ENCODE measurements at places on chromosomes 6 and 20.

GRCh38 chr6:151699719-151700118 lies 107.8 kb upstream of the ESR1 start:
- DNase-seq = no peak

GRCh38 chr6:43386492-43386891 lies 17.0 kb upstream of the ZNF318 start:
- no peak for DNase-seq

DNA sequence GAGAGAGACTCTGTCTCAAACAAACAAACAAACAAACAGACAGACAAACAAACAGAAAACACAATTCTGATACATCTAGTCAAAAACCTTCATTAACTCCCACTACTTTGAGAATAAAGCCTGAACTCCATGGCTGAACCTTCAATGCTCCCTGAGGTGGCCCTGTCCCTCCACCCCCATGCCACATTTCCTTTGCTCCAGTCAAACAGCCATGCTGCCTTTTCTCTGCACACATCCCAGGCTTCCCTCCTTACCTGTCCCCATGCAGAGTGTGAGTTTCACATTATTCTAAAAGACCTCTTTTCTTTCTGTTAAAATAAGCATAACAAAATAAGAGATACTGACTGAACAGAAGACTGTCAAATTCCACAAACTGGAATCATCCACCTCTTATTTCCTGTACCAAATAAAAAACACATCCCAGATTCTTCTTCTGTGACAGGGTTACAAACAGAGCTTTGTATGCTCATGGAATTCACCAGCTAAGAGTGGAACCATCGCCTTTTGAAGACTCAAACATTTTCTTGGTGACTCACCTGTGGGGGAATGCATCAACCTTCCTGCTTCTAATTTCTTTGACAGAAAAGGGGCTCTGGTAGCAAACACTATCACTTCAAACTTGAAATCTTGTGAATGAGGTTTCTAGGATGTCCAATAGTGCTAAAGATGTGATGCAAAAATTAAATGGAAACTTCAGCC lies 71.0 kb upstream of the SLC22A16 start:
- no peak for DNase-seq

GRCh38 chr20:20733943-20734342 lies 21.5 kb upstream of the RALGAPA2 start:
- DNase-seq = no peak

- DNase-seq = no peak
Measured at GRCh38 chr20:5718896-5719595, 31.2 kb upstream of the SHLD1 start.

DNA sequence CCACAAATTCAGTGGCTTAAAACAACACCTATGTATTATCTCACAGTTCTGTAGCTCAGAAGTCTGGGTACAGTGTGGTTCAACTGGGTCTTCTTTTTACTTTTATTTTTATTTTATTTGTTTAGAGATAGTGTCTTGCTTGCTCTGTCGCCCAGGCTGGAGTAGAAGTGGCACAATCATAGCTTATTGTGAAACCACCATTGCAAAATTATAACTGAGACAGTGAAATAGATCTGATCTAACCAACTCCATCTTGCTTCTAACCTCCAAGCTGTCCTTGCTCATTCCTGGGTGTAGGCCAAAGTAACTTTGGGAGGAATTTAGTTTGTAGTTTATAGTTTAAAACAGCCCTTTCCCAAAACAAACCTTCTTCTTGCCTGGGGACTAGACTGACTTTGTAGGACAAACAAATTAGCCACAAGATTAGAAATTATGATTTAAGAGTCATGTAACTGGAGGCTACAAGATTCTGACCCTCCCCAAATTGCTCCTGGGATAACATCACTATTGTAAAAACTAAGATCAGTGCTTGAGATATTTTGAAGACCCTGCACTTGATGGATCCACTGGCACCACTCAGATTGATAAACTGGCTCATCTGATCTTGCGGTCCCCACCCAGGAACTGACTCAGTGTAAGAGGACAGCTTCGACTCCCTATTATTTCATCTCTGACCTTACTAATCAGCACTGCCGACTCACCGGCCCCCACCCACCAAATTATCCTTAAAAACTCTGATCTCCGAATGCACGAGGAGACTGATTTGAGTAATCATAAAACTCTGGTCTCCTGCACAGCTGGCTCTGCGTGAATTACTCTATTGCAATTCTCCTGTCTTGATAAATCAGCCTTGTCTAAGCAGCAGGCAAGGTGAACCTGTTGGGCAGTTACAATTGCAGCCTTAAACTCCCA lies 193.4 kb upstream of the CDYL start:
- DNase-seq = no peak

- no peak for DNase-seq
Measured at GRCh38 chr6:73712535-73713173, 16.7 kb downstream of the CD109 start.

GRCh38 chr6:79546186-79546585 lies 9.0 kb upstream of the LCA5 start:
- DNase-seq = no peak

DNA sequence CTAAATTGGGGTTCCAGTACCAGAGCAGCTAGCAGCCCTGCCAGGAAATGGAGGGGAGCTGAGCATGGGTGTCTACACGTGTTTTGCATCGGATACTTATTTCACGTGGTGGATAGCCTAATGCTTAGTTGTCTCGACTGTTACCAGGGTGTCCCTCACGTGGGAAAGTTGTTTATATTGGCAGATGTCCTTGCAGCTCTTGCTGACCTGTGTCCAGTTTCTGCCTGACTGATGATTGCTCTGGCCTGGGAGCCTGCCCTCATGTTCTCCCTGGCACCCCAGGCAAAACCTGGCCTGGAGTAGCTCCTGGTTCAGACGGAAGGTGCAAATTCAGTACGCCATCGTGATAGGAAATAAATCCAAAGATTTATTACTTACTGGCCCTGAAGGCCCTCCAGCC lies 11.8 kb upstream of the FERMT1 start:
- DNase-seq = no peak

DNA sequence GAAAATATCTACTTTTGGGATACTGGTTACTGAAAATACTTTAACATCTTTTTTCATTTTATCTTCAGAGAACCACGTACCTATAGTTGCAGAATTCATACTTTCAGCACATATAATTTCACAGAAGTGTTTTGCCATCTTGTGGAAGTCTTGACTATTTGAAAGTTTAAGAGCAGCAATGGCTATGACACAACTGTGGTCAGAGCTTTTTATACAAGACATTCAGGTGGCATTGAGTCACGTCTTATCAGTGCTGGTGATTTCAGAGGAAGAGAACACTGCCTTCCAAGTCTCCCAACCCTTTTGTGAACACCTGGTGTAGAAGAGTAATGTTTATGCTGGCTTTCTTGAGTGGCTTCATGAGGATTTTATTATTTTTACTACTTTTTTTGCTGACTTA lies 171.6 kb downstream of the ARID1B start:
- DNase-seq = no peak

DNA sequence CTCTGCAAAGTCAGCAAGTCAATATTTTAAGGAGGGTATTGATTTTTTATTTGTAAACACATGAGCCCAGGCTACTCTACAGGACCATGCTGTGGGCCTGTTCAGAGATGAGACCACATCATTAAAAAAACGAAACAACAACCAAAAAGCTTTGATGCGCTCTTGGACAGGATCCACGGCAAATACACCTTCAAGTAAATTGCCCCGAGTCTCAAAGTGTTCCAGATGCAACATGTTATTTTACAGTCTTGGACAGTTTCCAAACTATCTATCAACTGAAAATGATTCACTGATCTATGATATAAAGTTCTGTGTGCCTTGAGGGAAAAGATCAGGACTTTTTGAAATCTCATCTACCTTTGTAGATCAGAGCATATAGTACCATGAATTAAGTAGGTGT lies 25.8 kb upstream of the CARMIL1 start:
- no peak for DNase-seq

GRCh38 chr6:95601133-95601532 lies 23.8 kb downstream of the MANEA start:
- no peak for DNase-seq

DNA sequence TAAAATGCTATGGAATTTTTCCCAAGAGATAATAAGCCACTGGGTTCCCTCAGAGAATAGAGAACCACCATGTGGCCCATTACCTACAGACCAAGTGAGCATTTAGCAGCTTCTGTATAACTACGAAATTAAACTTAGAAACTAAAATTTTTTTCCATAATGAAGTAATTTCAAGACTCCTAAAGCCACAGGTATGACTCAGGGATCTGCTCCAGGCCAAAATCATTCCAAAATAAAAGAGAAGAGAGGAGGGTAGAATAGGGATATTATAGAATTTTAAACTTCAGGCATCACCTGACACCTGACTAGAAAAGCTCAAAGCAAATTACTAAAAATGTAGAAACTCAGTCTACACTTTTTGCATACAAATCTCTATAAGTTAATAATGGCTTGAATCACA lies 108.9 kb upstream of the DST start:
- no peak for DNase-seq

- DNase-seq = no peak
Measured at GRCh38 chr6:134314006-134314821, 3.7 kb downstream of the SGK1 start.

DNA sequence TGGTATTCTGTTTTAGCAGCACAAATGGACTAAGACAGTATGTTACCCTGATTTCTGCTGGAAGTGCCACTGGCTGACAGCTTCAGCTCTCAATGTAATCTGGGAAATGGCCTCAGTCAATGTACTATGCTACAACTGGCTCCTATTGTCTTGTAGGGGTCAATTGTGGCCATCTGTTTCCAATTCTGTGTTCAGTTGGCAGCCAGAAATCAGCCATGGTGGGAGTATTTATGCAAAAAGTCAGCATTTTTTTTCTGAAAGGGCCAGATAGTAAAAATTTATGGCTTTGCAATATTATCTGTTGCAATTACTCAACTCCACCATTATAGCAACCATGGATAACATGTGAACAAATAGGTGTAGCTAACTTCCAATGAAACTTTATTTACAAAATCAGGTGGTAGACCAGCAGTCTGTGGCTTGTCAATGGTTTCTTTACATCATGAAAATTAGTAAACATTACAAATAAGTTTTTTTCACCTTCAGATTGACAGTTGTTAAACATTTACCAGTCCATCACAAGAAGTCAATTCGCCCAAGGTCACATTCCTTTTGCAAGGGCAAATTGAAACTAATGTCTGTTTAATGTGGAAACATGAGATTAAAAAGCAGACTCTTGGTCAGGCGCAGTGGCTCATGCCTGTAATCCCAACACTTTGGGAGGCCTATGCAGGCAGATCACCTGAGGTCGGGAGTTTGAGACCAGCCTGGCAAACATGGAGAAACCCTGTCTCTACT lies 58.3 kb upstream of the TSHZ2 start:
- no peak for DNase-seq

GRCh38 chr6:130046671-130047070 lies 28.3 kb downstream of the L3MBTL3 start:
- no peak for DNase-seq

DNA sequence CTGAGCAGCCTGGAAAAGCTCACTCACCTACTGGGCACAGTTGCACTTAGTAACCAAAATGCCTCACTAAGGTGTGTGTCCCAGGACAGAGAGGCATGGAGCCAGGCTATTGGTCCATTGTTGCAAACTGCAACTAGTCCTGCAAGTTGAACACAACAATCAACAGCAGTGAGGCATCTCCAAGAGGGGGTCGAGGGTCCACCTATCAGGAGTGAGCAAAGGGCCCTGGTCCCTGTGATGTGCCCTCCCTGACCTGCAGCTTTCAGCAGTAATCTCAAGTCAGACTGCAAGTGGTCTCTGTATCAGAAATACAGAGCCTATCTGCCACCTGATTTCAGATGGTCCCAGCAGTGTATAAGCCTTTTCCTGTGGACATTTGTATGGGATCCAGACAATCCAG lies 50.2 kb upstream of the TGM3 start:
- no peak for DNase-seq

DNA sequence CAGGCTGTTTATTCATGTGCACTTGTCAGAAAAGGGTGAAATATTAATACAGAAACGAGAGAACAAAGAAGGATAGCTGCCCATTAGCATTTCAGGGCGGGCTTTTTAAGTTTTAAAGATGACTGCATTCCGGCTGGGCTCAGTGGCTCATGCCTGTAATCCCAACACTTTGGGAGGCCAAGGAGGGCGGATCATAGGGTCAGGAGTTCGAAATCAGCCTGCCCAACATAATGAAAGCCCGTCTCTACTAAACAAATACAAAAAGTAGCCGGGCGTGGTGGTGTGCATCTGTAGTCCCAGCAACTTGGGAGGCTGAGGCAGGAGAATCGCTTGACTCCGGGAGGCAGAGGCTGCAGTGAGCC lies 130.5 kb downstream of the HFE start:
- no peak for DNase-seq

DNA sequence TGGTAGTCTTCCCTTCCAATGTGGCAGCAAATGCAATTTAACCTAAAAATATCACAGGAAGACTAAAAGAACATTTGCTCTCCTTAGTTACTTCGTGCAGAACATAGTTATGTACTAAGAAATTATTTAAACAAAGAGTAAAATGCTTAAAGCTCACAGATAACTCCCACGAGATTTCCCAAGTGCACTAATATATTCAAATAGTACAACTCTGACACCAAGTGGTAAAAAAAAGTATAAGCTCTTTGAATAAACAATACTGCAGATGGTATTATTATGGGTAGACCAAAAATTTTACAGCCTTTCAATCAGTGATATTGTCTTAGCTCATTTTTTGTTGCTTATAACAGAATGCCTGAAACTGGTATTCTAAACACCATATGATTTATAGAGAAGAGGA lies 52.8 kb upstream of the FILIP1 start:
- DNase-seq = no peak

DNA sequence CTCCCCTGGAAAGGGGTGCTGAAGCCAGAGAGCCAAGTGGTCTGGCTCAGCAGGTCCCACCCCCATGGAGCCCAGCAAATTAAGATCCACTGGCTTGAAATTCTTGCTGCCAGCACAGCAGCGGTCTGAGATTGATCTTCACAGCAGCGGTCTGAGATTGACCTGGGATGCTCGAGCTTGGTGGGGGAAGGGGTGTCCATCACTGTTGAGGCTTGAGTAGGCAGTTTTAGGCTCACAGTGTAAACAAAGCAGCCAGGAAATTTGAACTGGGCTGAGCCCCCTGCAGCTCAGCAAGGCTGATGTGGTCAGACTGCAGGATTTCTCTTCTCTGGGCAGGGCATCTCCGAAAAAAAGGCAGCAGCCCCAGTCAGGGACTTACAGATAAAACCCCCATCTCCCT lies 41.3 kb upstream of the B3GAT2 start:
- no peak for DNase-seq

DNA sequence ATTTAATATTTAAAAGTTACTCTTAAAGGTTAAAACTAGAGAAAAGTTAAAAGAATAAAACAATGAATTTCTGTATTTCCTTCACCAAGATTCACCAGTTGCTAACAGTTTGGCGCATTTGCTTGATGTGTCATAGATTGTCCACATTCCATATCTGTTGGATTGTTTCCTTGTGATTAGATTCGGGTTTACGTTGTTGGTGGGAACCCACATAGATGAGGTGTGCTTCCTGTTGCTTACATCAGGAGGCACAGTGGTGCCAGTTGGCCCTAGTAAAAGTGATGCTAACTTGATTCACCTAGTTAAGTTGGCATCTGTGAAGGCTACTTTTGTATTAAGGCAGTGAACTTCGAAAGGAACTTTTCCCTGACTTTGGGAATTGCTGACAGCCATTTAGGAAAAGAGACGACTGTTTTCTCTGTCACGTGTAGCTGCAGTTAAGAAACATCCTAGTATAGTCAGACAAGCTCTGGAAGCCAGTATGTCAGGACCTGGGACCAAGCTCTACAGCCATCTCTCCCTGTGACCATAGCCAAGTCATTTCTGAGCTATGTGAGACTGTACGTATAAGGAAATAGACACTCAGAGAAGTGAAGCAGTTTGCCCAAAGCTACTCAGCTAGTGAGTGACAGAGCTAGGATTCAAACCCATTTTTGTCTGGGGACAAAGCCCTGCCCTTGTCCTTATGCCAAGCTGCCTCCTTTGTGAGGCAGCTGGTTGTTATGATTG lies 49.0 kb downstream of the PPARD start:
- no peak for DNase-seq
